ENCODE measurements at places on chromosomes 3 and 15. TPM values are rescaled to one million over a fixed set of nuclear protein-coding genes. Genes with fewer than 3 reads are reported as not detected.

Gene ISLR
- not detected for total RNA-seq

Gene SPTBN5
- 2.8 TPM for total RNA-seq

Gene GNAT1
- not detected for total RNA-seq

Gene ATP13A4
- 0.86 TPM for total RNA-seq

Gene TNFAIP8L3
- total RNA-seq, result not detected

Gene LTF
- 0.23 TPM for total RNA-seq

Gene TMIE
- total RNA-seq, result 1.1 TPM

Gene PYGO1
- 0.73 TPM for total RNA-seq

Gene SKIL
- total RNA-seq, result 148 TPM

Gene XYLB
- total RNA-seq, result 4.7 TPM

Gene PLSCR2
- total RNA-seq, result 2.7 TPM

Gene HDAC11
- 17.1 TPM for total RNA-seq

Gene CEMIP
- not detected for total RNA-seq

Gene C3orf49
- not detected for total RNA-seq

Gene TMC3
- total RNA-seq, result not detected

Gene CLN6
- 59.8 TPM for total RNA-seq

Gene AADACL2
- not detected for total RNA-seq

Gene APBA2
- 21.8 TPM for total RNA-seq

Gene MAGI1
- 45.1 TPM for total RNA-seq

Gene PPARG
- total RNA-seq, result 4.5 TPM

Gene PRICKLE2
- total RNA-seq, result 10.4 TPM

Gene COL6A5
- total RNA-seq, result 0.07 TPM

Gene ZNF80
- not detected for total RNA-seq

Gene MYZAP
- 0.33 TPM for total RNA-seq

Gene CCDC12
- total RNA-seq, result 39.3 TPM

Gene CACNA2D3
- total RNA-seq, result 1.6 TPM

Gene ZNF770
- total RNA-seq, result 52.3 TPM

Gene PEX11A
- 2.7 TPM for total RNA-seq

Gene GOLGA8S
- total RNA-seq, result 0.09 TPM

Gene DGKG
- 1.2 TPM for total RNA-seq

Gene ANKUB1
- total RNA-seq, result not detected

Gene KNG1
- total RNA-seq, result not detected

Gene SPINT1
- total RNA-seq, result 140 TPM

Gene LRRC15
- 0.11 TPM for total RNA-seq

Gene LMOD3
- total RNA-seq, result not detected

Gene GUCA1C
- not detected for total RNA-seq

Gene ROPN1
- total RNA-seq, result not detected

Gene RHOV
- 3.2 TPM for total RNA-seq

Gene CCDC33
- total RNA-seq, result 4.7 TPM

Gene DUT
- total RNA-seq, result 87.2 TPM

Gene PARL
- total RNA-seq, result 96.0 TPM

Gene KLHL25
- 5.2 TPM for total RNA-seq

Gene CHDH
- total RNA-seq, result 8.0 TPM

Gene IFT122
- 27.8 TPM for total RNA-seq

Gene CPN2
- total RNA-seq, result 0.22 TPM
